Fibroblast of mammary gland (primary cell): ENCODE measurements at places on chromosomes 6 and 20.

GRCh38 chr6:160424256-160424655, 76.1 kb downstream of the SLC22A3 start:
- DNase-seq = no peak

- no peak for DNase-seq
These were observed 27.9 kb downstream of the PLCG1 start for GRCh38 chr20:41165001-41165882.

- DNase-seq = no peak
These were observed 656.1 kb downstream of the EPHA7 start for GRCh38 chr6:92763274-92763584.

- DNase-seq = no peak
These were observed 9.5 kb downstream of the SLC29A1 start for GRCh38 chr6:44232676-44233566.

DNA sequence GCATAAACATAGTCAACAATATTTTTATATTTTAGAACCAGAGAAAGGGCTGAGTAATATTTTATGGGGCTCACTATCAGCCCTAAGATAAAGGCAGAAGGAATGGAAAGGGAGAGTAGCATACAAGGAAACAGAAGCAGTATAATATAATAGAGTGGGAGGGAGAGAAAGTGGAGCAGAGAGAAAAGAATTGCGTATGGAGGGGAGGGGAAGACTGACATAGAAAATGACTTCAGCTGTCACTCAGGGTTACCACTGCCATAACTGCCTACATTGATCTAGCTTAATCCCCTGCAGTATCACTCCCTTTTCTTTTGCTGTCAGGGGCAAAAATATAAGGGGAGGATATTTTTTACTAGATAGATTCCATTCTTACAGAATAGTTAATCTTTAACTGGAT, 1133.5 kb upstream of the MAP3K7 start:
- no peak for DNase-seq

DNA sequence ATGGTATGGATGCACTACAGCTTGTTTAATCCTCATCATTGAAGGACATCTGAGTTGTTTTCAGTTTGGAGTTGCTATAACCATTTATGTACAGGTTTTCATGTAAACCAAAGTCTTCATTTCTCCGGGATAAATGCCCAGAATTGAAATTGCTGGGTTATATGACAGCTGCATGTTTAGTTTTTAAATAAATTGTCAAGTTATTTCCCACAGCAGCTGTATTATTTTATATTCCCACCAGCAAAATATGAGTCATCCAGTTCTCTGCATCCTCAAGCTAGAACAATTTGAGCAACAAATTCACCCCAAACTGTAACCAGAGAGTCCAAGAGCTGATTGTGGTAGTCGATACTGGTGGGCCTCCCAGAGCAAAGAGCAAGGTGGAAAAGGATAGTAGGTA, 161.0 kb upstream of the PRND start:
- DNase-seq = peak; percentile 55

- peak; percentile 34 for DNase-seq
These were observed 202.7 kb upstream of the MARCKS start for GRCh38 chr6:113654396-113654795.

DNA sequence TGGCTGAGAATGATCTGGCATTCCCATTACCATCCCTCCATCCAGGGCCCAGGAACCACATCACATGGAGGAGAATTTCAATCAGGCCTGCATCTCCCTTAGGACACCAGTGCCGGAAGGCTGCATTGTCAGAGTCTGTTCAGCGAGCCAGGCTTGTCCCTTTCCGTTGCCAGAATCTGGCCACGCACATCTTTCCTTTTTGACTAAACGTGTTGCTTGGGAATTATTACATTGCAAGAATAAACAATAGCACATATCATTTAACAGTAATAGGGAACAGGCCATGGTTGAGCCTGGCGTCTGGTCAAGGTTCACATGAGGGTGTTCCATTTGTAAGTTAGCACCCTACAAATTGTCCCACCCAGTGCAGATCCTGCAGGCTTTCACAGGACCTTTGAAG, 42.8 kb downstream of the SOBP start:
- DNase-seq = no peak

GRCh38 chr20:34251619-34252018, 10.4 kb downstream of the ASIP start:
- no peak for DNase-seq

DNA sequence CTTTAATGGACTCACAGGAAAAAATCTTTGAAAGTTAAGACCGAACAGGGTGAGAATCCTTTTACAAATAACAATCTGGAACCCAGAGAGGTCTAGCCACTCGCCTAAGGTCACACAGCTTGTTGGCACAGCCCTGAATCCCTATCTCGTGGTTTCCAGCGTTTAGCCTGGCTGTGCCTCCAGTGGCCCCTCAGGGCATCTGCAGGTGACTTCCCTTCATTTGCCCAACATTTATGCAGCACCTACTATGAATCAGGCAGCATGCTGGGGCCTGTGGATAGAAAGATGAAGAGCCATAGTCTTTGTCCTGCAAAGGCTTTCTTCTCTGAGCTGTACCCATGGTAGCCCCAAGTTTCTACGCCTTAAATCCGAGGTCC, 2.6 kb upstream of the NR2E1 start:
- DNase-seq = no peak

- peak; percentile 94 for DNase-seq
These were observed 115.9 kb downstream of the CD24 start for GRCh38 chr6:106858653-106859092.

GRCh38 chr6:11795403-11795802, 16.8 kb upstream of the ADTRP start:
- no peak for DNase-seq

DNA sequence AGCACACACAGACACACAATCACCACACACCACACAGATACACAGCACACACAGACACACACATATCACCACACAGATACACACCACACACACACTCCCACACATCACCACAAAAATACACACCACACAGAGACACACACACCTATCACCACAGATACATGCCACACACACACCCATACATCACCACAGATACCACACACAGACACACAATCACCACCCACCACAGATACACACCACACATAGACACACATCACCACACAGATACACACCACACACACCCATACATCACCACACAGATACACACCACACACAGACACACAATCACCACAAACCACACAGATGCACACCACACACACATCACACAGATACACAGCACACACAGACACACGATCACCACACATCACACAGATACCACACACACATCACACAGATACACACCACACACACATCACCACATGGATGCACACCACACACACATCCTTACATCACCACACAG, 74.0 kb downstream of the GRM4 start:
- no peak for DNase-seq

- no peak for DNase-seq
These were observed 78.8 kb upstream of the TENT5A start for GRCh38 chr6:81831274-81831673.

DNA sequence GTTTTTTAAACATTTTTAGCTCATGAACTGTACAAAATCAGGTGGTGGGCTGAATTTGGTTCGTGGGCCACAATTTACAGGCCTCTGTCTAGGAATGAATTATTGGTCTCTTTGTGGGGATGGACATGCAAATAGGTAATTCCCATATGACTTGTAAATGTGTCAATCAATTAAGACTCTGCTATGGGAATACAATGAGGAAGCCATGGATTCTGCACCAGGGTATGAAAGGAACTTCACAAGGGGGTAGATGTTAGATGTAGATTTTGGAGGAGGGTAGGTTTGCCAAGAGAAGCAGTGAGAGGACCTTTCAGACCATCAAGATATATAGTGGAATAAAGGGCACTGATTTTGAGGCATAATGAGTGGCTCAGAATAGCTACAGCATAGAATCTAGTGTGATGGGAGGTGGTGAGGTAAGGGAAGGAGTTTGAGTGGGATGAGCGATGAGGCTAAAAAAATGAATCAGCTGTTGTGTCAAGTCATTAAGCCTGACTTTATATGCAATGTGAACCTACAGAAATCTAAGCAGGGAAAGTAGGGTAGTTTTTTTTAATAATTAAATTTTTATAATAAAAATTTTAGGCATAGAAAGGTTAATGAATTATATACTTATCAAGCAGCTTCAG, 32.6 kb upstream of the RNF182 start:
- DNase-seq = no peak

DNA sequence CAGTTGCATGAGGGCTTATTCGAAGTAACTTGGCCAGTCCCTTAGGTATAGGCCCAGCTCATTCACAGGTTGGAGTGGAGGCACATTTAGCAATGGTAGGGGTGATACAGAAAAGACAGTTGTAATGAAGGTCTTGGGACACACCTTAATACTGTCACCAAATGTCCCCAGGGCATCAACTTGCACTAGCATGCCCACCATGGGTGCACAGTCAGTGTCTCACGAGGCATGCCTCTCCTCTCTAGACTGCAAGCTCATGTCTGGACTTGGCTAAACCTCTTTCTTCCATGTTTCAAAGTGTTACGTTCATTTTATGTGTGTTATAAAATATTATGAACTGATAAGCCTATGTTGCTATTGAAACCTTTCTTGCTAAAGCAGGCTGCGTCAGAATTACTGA, 124.0 kb upstream of the ECI2 start:
- DNase-seq = no peak

DNA sequence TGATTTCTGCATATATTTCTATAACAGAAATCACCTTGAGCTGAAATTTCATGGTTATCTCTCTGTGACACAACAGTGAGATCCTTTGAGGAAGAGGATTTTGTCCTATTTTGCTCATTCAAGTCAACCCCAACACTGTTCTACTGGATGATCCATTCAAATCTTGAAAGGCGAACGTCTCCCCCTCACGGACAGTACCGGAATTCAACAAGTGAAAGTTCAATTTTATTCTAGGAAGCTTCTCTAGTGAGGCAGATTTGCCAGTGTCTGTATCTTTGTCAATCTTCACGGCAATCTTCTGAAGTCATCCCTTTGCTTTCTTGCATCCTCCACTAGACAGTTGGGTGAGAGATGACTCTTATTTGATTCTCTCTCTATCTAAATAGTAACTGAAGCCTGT, 91.7 kb upstream of the PDE7B start:
- DNase-seq = peak; percentile 11

DNA sequence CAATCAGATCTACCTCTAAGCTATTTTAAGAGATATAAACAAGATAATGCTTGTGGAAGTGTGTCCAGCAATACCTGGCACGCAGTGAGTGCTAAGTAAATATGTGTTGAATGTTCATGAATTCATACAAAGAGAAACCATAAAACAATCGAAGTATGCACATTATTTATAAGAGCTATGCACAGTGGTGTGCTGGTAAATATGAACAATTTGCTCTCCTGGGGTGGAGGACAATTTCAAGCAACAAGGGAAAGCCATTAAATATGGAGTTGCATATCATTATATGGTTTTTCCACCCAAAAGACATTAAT, 526.6 kb upstream of the MARCKS start:
- no peak for DNase-seq

DNA sequence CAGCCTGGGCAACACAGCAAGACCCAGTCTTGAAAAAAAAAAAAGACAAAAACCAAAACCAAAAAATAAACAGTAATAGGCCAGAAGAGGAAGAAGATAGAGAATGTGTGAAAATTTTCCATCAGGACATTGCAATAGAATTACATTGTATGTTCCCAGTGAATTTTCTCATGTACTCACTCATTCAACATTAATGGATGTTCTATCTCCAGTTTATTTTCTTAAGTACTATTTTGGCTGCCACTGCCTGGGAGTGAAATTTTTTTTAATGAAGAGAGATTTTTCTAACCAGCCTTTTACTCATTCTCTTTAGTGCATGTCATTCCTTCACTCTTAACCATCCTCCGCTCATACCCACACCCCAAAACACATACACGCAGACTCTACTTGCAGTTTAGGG, 282.8 kb downstream of the ALDH8A1 start:
- DNase-seq = no peak

- DNase-seq = no peak
These were observed 34.5 kb downstream of the NTSR1 start for GRCh38 chr20:62742979-62743776.

DNA sequence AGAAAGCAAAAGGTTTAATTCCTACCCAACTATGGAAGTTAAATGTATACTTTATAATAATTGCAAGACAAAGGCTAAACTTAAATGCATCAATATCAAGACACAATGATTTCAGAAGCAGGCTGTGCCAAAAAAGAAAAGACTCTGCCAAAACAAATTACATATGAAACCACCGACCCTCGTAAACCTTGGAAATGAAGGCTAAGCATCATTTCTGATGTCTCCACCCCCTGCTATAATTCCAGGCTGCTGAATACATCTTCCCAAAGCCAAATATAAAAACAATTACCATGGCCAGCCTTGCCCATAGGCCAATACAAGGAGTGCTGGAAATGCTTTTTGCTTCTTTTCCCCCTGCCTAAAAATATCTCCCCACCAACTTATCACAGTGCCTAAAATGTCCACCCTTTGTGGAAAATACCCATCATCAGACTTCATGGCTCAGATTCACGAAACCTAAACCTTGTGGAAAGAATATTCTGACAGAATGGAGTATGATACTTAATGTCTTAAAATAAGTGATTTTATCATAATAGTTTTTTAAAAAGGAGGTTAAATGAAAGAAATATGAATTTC, 37.4 kb downstream of the RCAN2 start:
- peak; percentile 63 for DNase-seq

GRCh38 chr20:59455402-59456341, 148.7 kb upstream of the PHACTR3 start:
- peak; percentile 4 for DNase-seq

- no peak for DNase-seq
These were observed 210.2 kb downstream of the TMEM200A start for GRCh38 chr6:130575971-130576370.

DNA sequence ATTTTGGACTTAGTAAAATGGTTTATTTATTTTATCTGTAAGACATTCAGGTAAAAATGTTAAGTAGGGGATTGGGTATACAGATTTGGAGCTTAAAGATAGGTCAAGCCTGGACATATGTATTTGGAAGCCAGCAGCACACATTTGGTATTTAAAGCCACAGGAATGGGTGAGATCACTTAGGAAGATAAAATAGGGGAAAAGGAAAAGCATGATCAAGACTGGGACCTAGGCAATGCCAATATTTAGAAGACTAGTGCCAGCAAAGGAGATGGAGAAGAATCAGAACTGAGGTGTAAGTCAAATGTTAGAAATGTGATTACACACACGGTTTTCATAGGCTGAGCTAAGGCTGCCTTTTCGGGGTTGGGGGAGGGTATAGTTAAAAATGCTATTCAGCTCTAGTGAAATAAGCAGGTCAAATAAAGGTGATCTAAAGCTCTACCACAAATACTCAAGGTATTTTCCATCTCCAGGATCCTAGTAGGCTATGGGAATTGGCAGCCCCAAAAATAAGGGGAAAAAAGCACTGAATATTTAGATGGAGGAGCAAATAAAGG, 20.6 kb downstream of the SLC2A12 start:
- DNase-seq = peak; percentile 19

- DNase-seq = no peak
These were observed 36.5 kb downstream of the LAMP5 start for GRCh38 chr20:9550871-9551270.
